Right hindlimb (tissue), 1 donor: ENCODE measurements at places on chromosomes 12 and 14.

DNA sequence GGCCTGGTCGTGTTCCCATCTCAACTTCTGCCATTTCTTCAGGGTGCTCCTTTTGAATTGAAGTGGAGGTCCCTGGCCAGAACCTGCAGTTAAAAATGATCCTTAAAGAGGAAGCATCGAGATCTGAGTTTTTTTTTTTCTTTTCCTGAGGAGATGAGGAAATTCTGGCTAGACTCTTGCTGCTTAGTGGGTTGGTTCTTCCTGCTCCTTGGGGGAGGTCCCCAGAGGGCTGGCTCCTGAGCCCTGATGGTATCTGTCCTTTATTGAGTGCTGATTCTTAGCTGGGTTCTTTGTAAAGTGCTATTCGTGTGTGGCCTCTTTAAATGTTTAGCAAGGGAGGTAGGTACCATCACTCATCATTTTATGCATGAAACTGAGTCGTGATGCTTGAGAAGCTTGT, 11.7 kb downstream of the PELI2 start:
- no peak for DNase-seq

DNA sequence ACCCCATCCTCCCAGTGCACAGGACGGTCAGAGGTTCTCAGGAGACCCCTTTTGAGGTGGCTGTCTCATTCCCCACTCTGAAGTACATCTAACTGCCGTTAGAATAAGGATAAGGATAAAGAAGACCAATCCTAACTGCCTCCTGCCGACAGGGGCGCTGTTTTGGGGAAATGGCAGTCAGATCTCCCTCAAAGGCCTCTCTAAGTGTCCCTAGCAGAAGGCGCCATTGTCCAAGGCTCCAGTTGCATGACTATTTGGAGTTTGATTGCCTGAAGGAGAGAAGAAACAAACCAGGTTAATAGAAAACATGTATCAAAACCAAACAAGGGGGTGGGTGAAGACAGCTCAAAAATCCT, 29.1 kb upstream of the KLRB1 start:
- DNase-seq, result no peak

- DNase-seq, result peak; percentile 61
Observed at GRCh38 chr12:232731-233614, 19.0 kb upstream of the SLC6A12 start.

GRCh38 chr14:54716862-54717261, 149.9 kb downstream of the SAMD4A start:
- no peak for DNase-seq

GRCh38 chr12:21451529-21451928, 14.1 kb downstream of the PYROXD1 start:
- no peak for DNase-seq

DNA sequence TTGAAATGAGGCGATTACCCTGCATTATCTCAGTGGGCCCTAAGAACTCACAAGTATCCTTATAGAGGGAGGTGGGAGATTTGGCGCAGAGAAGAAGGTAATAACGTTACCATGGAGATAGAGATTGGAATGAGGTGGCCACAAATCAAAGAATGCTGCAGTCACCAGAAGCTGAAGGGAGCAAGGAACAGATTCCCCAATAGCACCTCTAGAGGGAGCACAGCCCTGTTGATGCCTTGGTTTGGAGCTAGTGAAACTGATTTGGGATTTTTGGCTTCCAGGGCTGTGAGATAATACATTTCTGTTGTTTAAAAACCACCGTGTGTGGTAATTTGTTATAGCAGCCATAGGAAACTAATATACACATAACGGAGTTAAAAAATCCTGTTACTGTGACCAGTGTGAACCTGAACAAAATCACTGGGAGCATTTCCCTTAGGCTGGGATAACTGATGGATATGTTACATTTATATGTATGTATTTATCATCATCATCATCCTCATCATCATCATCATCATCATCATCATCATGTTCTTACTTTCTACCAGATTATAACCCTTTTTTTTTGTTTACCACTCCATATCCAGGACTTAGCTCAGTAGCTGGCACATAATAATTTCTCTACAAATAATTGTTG, 100.3 kb downstream of the LIN7A start:
- peak; percentile 27 for DNase-seq

- DNase-seq, result peak; percentile 60
Observed at GRCh38 chr12:114975640-114976310, 291.8 kb upstream of the TBX3 start.
